Gastroesophageal sphincter (tissue), 4 donors: ENCODE measurements at places on chromosomes 16 and 17. TPM values are rescaled to one million over a fixed set of nuclear protein-coding genes. Genes with fewer than 3 reads are reported as not detected.

TCAP gene
- total RNA-seq: 1.3 TPM

ELP5 gene
- total RNA-seq: 36.8 TPM

C16orf46 gene
- 0.42 TPM for total RNA-seq

HP gene
- total RNA-seq: not detected

CALB2 gene
- not detected for total RNA-seq

PLD6 gene
- 7.1 TPM for total RNA-seq

PPM1E gene
- 0.40 TPM for total RNA-seq

SEC14L5 gene
- total RNA-seq: 1.3 TPM

KCTD19 gene
- total RNA-seq: not detected

TMC7 gene
- total RNA-seq: 0.74 TPM

CCL4L2 gene
- total RNA-seq: not detected

CHST4 gene
- not detected for total RNA-seq

ZNF267 gene
- 12.8 TPM for total RNA-seq

OTOA gene
- total RNA-seq: not detected

ZNF213 gene
- 22.3 TPM for total RNA-seq

KRT12 gene
- not detected for total RNA-seq

TP53TG3F gene
- total RNA-seq: not detected

TAC4 gene
- not detected for total RNA-seq

CHST5 gene
- not detected for total RNA-seq

ST6GALNAC2 gene
- total RNA-seq: 9.2 TPM

SDR42E2 gene
- total RNA-seq: not detected

KRTAP9-1 gene
- total RNA-seq: not detected

KRTAP1-5 gene
- total RNA-seq: not detected

ACSM5 gene
- total RNA-seq: 1.3 TPM
